ENCODE measurements at places on chromosomes 16 and 17. TPM values are rescaled to one million over a fixed set of nuclear protein-coding genes. Genes with fewer than 3 reads are reported as not detected.

Gene C17orf50
- not detected for total RNA-seq

Gene CBX4
- 86.5 TPM for total RNA-seq

DNA sequence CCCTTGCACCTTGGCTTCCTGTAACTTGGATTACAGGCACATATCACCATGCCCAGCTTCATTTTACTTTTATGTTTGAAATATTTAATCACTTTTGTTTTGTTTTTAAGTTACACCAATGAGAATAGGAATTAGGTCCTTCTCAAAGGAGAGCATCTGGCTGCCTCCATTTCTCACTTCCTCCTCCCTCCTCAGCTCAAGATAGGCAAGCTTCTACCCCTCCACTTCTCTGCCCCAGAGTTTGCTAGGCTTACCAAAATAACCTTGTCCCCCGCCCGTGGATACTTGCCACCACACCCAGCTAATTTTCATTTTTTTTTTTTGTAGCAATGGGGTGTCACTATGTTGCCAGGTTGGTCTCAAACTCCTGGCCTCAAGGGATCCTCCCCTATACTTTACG lies 17.9 kb downstream of the GABARAPL2 start:
- no peak for DNase-seq

GRCh38 chr16:56984639-56985038 lies 4.7 kb upstream of the NLRC5 start:
- no peak for DNase-seq

DNA sequence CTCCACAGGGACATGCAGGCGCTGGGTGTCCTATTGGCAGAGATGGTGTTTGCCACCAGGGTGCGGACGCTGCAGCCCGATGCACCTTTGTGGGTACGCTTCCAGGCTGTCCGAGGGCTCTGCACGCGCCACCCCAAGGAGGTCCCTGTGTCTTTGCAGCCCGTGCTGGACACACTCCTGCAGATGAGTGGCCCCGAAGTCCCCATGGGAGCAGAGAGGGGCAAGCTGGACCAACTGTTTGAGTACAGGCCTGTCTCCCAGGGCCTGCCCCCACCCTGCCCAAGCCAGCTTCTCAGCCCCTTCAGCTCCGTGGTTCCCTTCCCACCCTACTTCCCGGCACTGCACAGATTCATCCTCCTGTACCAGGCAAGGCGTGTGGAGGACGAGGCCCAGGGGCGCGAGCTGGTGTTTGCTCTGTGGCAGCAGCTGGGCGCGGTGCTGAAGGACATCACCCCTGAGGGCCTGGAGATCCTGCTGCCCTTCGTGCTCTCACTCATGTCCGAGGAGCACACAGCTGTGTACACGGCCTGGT lies 2.8 kb downstream of the WDR81 start:
- no peak for DNase-seq

- no peak for DNase-seq
Observed at GRCh38 chr16:86565181-86565631, 1.4 kb upstream of the FOXC2 start.

Measured in Karpas-422 (cell line).